ENCODE measurements at places on chromosomes 6 and 20.

DNA sequence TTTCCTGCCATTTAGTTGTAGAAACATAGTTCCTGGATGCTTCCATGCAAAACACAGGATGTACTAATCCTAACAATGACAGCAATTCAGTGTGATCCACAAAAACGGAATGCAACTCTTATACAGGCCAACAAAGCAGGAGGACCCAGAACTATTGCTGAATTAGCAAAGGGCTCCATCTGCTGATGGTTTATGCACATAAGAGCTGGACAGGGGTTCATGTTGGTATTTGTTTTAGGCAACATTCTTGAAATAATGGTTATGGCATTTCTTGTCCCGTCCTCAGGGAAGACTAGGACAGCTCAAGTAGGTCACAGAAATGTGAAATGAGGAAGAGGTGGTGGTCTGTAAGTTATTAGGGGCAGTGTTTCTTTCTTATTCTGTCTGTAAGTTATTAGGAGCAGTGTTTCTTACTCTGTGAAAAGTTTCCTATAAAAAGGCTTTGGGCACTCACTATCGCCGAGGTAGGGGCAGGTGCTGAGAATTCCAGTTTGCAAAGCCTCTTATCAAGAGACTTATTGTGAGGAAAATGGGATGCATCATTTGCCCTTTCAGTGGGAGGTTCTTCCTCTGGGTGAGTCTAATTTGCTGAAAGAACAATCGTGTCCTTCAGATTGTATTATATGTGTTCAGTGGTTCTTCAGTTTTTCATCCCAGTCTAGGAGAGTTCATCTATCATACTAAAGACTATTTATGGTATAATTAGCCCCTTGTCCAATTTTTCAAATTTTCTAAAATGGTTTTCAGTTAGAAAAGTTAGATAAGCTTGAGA lies 171.1 kb downstream of the MCHR2 start:
- no peak for DNase-seq

GRCh38 chr6:114342086-114342825 lies 567 bp downstream of the HS3ST5 start:
- DNase-seq = no peak

- no peak for DNase-seq
These were observed 26.3 kb downstream of the FAM110A start for GRCh38 chr20:859751-860231.

GRCh38 chr20:47445291-47445690 lies 56.4 kb upstream of the NCOA3 start:
- DNase-seq = no peak

GRCh38 chr6:44572346-44572745 lies 184.8 kb downstream of the CDC5L start:
- no peak for DNase-seq

GRCh38 chr20:21047981-21048380 lies 58.2 kb downstream of the LINC00237 start:
- DNase-seq = no peak

DNA sequence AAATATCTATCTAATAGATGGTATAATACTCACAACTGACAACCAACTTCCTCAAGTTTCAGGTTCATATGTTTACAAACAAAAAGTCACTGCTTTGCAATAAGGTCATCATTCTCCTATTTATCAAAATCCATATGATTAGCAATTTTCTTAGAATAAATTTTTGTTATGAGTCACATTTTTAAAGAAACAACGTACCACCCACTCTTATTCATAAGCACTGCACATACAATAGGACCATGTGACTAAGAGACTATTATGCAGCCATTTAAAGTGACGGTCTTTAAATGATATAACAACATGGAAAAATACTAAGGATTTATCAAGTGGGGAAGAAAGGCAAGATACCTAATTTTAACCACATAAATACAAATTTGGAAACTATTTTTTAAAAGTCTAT lies 40.0 kb downstream of the REPS1 start:
- DNase-seq = no peak

GRCh38 chr6:75422024-75422639 lies 71.5 kb downstream of the FILIP1 start:
- DNase-seq = no peak

DNA sequence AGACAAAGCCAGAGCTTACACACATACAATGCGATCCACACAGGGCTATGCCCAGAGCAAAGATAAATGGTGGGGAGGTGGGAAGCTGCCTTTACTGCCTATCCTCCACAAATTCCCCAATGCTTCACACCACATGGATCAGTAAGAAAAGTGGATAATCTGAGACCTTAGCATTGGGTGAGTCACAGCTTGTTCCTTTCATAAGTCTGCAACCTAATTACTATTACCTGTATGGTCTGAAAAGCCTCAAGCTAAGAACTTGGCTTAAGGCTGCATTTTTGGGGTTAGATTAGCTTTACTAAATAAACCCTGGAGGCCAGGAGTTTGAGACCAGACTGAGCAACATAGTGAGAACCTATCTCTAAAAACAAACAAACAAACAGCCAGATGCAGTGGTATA lies 66.0 kb upstream of the BTBD3 start:
- no peak for DNase-seq

DNA sequence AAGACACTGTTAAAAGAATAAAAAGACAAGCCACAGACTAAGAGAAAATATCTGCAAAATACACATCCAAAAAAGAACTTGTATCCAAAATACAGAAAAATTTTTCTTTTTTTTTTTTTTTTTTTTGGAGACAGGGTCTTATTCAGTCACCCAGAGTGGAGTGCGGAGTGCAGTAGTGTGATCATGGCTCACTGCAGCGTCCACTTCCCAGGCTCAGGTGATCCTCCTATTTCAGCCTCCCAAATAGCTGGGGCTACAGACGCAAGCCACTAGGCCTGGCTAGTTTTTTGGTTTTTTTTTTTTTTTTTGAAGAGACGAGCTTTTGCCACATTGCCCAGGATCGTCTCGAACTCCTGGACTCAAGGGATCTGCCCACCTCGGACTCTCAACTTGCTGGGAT lies 3.1 kb downstream of the ZUP1 start:
- no peak for DNase-seq

DNA sequence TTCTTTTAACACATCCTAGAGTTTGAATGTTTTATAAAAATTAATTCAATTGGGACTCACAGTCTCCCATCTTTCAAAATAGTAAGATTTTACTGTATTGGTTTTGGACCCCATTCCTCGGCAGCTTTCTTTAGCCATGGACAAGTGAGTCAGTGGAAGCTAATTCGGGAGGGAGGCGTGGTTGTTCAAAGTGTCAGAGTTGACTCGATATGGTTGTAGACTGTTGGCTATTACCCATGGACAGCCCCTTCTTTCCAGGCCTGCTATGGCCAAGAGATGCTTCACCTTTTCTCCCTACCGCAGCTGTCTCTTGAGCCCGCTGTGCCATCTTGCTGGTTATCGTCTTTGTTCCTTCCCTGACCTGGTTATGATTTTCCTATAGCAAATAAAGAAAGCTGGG lies 243.0 kb downstream of the CD83 start:
- DNase-seq = no peak

DNA sequence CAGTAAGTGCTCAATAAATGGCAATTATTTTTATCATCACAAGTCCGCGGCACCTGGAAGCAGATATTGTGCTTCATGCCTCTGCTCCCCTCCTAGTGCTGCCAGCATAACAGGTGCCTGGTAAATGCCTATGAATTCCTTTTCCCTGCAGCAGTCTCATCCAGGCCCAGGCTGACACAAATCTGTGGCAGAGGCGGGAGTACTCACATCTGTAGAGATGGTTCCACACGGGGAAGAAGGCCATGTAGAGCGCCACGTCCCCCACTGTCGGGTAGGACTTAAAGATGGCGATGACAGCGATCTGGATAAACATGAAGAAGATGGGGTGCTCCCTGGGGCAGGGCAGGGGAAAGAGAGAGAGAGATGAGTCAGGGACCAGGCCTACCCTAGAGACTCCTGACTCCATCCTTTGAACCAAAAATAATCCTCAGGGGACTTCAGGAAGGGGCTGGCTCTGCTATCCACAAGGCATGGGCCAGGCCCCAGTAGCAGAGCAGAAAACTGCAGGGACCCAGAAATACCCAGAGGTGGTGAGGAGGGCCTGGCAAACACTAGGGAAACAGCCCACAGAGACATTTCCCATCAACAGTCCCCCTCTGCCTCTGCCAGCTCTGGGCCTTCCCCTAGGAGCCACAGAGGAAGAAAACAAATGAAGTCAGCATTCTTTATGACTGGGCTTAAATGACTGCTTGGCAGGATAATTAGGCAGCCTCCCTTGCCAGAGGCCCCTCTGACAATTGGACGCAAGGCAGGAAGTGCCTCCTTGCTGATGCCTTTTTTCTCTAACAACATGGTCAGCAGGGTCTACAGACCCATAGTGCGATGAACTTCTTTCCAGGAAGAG lies 23.0 kb downstream of the MAP1LC3A start:
- DNase-seq = no peak

DNA sequence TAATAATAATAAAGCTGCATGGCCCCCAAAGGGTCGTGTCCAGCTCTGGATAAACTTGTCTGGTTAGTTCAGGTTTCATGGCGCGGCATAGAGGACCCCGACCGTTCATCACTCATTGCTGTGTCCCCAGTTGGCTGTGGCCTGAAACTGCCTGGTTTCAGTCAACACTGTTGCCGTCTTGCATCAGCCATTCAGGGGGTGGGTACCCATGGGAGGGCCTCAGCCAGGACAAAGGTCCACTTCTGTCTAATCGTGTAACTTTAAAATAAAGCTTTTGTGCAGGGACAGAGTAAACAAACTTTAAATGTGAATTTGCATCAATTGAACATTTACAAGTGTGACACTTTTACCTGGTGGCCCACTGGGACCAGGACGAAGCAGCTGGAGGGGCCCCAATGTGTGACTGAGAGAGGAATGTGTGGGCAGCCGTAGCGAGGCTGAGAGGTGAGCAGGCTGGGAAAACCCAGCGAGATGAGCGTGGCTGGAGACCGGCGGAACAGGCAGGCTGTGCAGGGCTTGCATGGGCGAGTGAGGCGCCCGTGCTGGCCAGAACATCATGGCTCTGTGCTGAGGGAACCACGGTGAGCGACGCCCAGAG lies 22.3 kb upstream of the UNC93A start:
- DNase-seq = no peak

GRCh38 chr6:699319-699718 lies 6.4 kb upstream of the EXOC2 start:
- no peak for DNase-seq
